ENCODE measurements at places on chromosomes 7 and 10. TPM values are rescaled to one million over a fixed set of nuclear protein-coding genes. Genes with fewer than 3 reads are reported as not detected.

The GHRHR gene
- total RNA-seq = 12.3 TPM

The SAMD9L gene
- total RNA-seq = 6.4 TPM

- no peak for DNase-seq
Measured at GRCh38 chr10:129622291-129622690, 155.2 kb downstream of the MGMT start.

DNA sequence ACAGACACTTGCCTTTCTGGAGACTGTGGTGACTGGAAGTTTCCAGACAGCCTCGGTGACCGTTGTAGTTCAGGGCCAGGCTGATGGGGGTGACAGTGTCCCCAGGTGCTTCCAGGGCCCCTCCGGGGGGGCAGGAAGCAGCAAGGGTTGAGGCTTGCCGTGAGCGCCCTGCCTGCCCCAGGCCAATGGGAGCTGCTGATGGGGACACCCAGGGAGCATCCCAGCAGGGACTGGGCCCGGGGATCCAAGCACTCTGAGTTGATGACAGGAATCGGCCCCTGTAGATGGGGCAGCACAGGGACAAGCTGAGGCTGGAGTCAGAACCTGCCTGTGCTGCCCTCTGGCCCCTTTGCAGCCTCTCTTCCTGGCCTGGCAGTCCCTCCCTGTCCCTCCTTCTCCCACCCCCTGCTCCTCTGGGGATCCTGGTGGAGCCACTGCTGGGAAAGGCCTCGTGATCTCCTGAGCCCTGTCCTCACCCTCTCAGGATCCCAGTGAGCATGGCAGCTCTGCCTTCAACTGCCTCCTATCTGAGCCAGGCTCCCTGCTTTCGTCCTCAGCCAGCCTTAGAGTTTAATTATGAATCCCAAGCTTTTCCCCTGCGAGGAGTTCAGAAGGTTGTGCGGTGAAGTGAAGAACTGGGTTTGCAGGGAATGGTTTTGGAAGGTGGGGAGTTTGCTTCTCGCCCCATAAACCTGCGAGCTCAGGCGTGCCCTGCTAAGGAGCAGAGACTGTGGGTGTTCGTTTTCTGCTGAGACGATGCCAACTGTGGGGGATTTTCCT, 84.7 kb downstream of the ADCY1 start:
- DNase-seq = no peak

Data from mucosa of gallbladder (tissue), 1 donor.